H4 (cell line): ENCODE measurements at places on chromosomes 3 and 15.
A peak's percentile ranks its signal among the peaks of the same experiment; 100 is the strongest.

DNA sequence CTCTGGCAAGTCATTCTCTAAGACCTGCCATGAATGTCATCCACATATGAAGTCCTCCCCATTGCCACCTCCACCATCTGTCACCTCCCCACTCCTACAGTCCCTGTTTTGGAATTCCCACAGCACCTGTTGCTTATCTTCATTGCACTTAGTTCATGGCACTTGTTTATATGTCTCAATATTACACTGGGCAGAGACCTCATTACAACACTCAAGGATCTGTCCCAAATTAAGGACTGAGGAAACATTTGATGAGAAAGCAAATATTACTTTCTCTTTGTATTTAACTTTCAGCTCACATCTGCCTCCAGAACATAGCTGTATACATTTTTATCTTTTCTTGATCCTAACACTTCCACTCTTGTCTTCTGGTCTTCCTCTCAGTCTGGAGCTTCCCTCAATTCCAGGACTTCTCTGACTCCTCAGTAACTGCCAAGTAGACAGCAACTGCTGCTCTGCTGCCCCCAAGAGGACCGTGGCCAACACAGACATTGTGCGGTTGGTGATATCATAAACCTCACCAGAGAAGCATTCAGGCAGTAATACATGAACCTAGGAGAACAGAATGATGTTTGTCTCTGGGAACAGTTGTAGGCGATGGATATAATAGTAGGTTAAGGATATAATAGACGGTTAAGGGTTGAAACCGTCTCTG lies 45.0 kb upstream of the FGF12 start:
- DNase-seq = peak; percentile 71

- no peak for DNase-seq
Observed at GRCh38 chr3:57729334-57730045, 26.6 kb upstream of the SLMAP start.

DNA sequence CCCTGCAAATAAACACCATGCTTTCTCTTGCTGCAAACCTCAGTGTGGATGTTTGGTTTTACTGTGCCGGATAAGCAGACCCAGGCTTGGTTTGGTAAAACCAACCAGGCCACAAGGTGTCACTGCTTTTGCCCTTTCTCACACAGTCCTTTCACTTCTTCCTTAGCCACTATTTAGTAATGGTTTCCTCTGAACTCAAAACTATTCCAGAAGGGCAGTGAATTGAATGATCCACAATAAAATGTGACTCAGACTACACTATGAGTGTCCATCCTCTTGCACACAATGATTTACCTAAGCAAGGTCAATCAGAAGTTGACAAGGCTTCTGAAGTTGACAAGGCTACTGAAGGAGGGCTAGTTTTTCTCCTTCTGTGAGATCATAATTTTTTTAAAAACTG lies 552.4 kb upstream of the CCDC54 start:
- DNase-seq = peak; percentile 37

GRCh38 chr3:159723295-159723694 lies 265.3 kb upstream of the IL12A start:
- no peak for DNase-seq
